ENCODE measurements at places on chromosomes 7 and 10.

GRCh38 chr7:74441801-74442200, 11.9 kb upstream of the GTF2IRD1 start:
- no peak for DNase-seq

- DNase-seq = no peak
Observed at GRCh38 chr10:101840102-101840684, 3.4 kb downstream of the KCNIP2 start.

DNA sequence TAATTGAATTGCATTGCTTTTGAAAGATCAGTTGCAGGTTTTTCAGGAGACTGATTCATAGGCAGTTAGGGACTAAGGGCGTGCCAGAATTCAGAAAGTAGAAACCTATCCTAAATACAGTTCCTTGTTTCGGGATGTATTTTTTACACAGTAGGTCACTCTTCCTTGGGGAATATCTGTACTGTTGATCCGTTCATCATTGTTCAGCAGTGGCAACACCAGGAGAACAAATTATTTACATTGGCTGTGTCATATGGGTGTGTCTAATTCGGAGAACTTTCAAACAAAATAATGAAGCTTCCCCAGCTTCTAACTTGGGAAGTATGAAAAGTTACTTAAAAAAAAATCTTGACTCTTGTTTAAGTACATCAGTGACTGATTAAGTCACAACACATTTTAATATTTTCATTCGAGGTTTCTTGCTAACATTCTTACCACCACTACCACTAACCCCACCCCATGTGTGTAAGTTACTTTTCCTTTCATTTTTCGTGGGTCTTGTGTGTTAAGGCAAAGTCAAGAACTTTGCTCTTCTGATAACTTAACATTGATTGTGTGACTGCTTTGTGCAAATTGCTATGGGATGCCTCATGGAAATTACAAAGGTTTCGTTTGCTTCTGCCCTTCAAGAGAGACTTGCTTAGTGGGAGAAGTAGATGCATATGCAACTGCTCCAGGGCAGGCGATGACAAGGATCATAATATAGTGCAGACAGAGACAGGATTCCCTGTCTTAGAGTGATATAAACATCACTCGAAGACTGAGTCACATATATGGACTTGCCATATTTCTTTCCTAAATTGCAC, 43.8 kb upstream of the RPA3 start:
- DNase-seq = no peak

- DNase-seq = no peak
Observed at GRCh38 chr7:139659922-139660316, 117.9 kb downstream of the HIPK2 start.

DNA sequence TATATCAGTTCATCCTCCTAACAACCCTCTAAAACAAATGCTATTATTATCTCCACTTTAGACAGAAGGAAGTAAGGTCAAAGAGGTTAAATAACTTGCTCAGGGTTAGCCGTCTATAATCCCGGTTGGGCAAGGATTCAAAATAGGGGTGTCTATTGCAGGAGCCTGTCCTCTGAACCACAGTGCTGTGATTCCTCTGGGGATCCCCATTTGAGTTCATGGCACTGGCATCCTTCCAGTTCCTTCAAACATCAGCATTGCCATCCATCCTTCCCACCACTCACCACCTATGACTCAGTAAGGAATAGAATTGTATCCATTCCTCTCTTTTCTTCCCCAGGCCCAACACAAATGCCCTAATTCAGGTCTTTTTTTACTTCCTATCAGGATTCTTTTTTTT, 25.6 kb downstream of the HPS6 start:
- no peak for DNase-seq

DNA sequence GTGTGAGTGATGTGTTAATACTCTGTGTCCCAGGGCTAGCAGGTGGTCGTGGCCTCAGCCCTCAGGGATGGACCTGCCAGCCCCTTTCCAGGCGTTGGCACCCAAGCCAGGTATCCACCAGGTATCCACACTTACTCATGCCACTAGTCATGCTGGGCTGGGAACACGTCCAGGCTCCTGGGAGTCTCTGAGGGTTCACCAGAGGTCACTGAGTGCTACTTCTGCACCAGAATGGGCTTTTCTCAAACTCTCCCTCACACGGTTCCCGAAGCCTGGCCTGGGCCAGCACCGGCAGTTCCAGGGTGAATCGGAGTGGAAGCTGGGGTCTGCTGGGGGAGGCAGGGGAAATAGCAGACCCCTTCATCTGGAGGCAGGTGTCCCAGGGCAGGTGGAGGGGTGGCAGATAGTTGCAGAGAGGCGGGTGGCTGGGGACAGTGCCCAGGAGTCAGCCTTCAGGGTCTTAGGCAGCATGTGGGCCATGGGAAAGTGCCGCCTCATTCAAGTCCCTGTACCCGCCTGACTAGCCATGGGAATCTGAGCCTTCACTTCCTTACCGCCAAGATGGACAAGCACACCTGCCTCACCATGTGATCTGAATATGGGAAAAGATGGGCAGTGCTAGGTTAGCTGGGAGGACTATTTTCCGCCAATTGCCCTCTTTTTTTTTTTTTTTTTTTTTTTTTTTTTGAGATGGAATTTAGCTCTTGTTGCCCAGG, 95.5 kb upstream of the GTF2I start:
- no peak for DNase-seq

DNA sequence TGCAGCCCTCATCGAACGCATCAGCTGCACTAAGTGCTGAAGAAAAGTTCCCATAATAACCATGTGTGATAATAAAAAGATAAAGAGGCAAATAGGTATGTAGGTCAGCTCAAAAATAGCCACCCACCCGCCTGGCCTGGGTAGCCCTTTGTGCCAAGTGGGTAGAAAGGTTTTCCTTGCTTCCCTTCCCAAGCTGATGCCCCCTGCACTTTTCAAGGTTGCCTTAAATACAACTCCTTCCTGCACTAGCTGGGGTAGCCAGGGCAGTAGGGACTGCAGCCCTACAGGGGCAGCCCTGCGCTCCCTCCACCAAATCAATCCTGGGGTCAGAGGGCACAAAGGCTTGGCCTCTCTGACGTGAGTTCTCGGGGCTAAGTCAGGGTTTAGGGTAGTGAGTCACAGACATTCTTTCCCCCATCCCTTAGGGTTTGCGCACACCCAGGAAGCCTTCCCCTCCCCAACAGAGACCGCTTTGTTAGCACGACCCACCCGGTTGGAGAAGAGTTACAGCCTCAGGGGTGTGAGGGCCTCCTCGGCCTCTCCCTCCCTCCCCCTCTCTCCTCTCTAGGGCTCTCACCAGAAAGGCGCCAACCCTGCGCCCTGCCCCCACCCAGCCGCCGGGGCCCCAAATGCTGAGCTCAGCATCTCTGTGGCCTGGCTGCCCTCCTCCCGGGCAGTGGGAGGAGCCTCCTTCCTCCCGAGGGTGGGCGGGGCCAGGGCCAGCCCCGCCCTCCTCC, 13.3 kb upstream of the DDIT4 start:
- peak; percentile 80 for DNase-seq

DNA sequence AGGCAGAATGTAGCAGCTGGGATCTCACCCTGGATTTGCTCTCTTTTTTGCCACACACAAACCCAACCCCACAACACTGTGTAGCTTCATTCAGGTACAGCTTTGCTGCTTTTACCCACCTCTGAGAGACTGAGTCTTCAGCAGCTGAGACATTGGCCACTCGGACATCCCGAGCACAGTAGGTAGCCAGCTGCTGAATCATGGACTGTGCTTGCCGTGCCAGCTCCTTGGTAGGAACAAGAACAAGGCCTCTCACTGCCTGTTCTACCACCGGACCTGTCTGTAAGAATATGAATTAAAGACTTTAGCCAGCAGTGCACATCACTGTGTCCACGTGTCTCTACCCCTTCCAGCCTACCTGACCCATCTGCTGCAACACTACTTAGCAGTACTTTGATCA, 937 bp downstream of the DDX56 start:
- DNase-seq = no peak

DNA sequence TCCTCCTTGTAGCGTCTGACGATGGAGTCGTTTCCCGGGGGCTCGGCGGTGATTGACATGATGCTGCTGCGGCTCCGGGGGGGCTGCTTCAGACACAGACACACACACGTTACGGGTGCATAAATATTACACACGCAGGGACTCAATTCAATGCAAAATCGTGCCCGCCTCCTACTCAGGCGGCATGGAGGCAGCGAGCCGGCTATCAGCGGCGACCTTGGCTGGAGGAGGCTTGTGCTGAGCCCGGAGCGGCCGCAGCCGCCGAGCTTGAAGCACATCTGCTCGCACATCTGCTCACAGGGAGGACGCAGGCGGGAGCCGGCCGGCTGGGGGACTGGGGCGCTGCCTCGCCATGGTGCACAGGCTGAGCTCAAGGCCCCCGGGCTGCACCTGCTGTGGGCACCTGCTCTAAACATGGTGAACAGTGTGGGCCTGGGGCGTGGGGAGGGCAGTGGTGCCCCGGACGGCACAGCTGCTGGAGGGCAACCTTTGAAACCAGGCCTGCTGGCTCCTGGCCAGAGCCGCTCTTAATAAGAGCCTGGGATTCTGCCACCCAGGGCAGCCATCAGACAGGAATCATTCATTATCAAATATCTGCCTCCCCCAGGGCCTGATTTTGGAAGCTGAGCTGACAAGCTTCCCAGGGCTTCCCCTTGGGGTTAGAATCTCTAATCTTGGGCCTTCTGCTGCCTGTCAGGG, 84.7 kb upstream of the GNA12 start:
- no peak for DNase-seq

GRCh38 chr7:28625432-28625831, 213.1 kb downstream of the CREB5 start:
- no peak for DNase-seq

- no peak for DNase-seq
Observed at GRCh38 chr10:79072041-79072441, 3.3 kb downstream of the ZMIZ1 start.

- no peak for DNase-seq
Observed at GRCh38 chr7:95686109-95686508, 86.2 kb upstream of the DYNC1I1 start.

GRCh38 chr10:22611425-22612115, 102.8 kb downstream of the PIP4K2A start:
- no peak for DNase-seq

- no peak for DNase-seq
Observed at GRCh38 chr7:55469721-55470120, 102.6 kb downstream of the VOPP1 start.

- no peak for DNase-seq
Observed at GRCh38 chr7:28807396-28807994, 150.6 kb downstream of the TRIL start.

GRCh38 chr10:131685007-131685406, 215.8 kb upstream of the PPP2R2D start:
- no peak for DNase-seq

DNA sequence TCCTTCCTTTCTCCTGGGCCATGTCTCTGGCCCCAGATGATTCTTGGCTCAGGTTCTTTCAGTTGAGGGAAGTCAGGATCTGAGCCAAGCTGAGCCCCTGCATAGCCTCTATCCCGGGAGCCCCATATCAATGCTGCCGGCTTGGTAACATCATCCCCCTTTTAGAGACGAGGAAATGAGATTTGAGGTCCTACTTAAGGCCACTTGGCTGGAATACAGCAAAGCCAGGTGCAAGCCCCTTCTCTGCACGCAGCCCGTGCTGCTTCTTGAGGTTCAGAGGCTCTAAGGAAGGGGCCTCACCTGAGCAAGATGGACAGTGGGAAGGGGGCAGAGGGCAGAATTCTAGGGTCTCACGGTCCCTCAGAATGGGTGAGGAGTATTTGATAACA, 2.4 kb upstream of the IRF5 start:
- no peak for DNase-seq

DNA sequence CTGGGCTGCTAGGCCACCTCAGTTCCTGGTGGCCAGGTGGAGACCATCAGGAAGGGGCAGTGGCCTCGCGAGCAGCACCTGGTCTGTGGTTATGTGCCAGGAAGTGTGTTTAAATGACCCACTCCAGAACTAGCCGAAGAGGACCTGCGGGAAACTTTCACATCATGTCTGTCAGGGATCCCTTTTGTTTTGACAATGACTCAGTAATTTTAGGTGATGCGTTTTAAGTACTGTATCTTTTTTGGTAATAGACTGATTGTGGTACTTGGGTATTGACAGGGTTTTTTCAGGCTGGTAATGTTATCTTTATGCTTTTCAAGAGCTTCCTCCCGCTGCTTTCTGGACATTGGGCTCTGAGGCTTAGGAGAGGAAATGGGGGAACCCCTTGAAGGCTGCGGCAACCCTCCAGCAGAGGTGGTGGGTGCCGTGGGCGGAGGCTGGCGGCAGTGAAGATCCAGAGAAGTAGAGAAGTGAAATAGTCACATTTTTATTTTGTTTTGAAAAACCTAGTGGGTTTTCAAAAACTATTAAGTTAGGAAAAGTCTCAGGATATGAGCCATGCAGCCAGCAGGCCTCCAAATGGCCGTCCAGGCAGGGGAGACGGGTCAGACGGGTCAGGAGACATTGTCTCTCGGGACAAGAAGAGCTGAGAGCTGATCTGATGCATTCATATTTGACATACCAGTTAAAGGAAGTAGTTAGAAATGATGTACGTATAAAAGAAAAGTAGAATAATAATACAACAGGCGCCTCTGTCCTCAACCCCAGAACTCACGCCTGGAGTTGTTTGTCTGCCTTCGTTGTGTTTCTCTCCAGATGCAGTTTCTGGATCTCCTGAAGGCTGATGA, 27.7 kb downstream of the PPP2R2D start:
- peak; percentile 51 for DNase-seq

DNA sequence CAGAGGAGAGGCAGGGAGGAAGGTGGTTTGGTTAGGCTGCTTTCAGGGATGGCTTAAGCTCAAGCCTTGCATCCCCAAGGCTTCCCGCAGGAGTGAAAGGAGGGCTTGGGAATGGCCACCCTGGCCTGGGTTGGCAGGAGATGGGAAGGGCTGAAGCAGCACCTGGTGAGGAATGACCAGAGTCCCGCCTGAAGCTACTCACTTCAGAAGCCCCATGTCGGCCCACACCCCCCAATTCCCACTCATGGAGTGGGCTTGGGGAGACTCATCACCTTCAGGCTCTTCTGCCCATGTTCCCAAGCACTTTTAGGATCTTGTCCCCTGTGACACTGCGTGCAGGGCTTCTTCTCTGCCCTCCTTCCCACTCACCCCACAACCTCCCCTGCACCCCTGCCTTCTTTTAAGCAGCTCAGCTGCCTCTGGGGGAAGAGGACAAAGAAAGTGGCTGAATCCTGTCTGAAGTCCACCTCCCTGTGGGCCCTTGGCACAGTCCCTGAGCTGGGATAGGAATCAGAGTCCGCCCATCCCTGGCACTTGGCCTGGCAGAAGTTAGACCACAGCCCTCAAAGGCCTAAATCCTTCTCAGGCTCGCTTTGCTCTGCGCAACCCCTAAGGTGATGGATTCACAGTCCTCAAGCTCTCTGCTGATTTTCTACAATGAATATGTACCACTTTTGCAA, 16.5 kb downstream of the RGR start:
- no peak for DNase-seq

GRCh38 chr7:80991654-80992053, 72.8 kb upstream of the SEMA3C start:
- no peak for DNase-seq
